ENCODE measurements at places on chromosomes 3 and 15. TPM values are rescaled to one million over a fixed set of nuclear protein-coding genes. Genes with fewer than 3 reads are reported as not detected.

- no peaks in the 10 kb centered on the region for H3K36me3 ChIP-seq
- no peak within 1 kb of the TSS for H3K27ac ChIP-seq
- DNase-seq = peak; percentile 21
- H3K27me3 ChIP-seq = no peaks in the 10 kb centered on the region
- H3K4me3 ChIP-seq = no peak within 1 kb of the TSS
- peaks cover 15% of the 10 kb centered on the region for H3K4me1 ChIP-seq
These were observed at the start of gene HYAL1 for GRCh38 chr3:50303013-50303815. Gene HYAL1, minus strand, starts transcription at chr3:50303574. Its CDS starts 618 bp downstream, at chr3:50302956.

The TMEM108 gene
- total RNA-seq = not detected

The CCR2 gene
- total RNA-seq = 70.8 TPM

GRCh38 chr3:12841970-12842328 lies 584 bp upstream of the RPL32 start:
- H3K27me3 ChIP-seq = peaks cover 2% of the 10 kb centered on the region
- peak overlapping the region; percentile 96 for H3K4me3 ChIP-seq
- peaks cover 43% of the 10 kb centered on the region for H3K4me1 ChIP-seq
- DNase-seq = no peak
- H3K36me3 ChIP-seq = peaks cover 42% of the 10 kb centered on the region

GRCh38 chr3:24119321-24119751 lies 174.2 kb downstream of the NR1D2 start:
- H3K27me3 ChIP-seq = peaks cover 3% of the 10 kb centered on the region
- no peak overlapping the region for H3K4me3 ChIP-seq
- no peaks in the 10 kb centered on the region for H3K36me3 ChIP-seq
- H3K4me1 ChIP-seq = no peaks in the 10 kb centered on the region
- H3K27ac ChIP-seq = no peak overlapping the region
- no peak for DNase-seq

GRCh38 chr3:110457508-110457907 lies 614.1 kb upstream of the NECTIN3 start:
- H3K36me3 ChIP-seq = no peaks in the 10 kb centered on the region
- no peak overlapping the region for H3K27ac ChIP-seq
- H3K4me1 ChIP-seq = no peaks in the 10 kb centered on the region

DNA sequence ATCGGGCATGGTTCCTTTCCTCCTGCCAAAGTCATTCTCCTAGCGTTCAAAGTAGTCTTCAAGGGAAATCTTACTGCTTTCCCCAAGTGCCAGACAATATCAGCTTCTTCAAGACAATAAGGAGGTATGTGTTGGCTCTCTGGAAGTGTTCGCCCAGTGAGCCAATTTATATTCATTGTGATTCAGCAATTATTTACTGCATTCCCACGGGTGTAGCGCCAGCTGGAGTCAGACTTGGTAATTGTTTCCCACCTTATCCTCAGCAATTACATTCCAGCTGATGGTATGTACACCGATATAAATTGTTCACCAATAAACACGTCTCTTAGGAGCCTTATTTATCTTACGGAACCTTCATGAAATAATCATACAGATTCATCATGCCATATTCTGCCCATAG lies 103.6 kb upstream of the CTNNB1 start:
- H3K27ac ChIP-seq = no peak overlapping the region
- no peaks in the 10 kb centered on the region for H3K36me3 ChIP-seq
- H3K4me3 ChIP-seq = no peak overlapping the region
- peaks cover 3% of the 10 kb centered on the region for H3K4me1 ChIP-seq

- DNase-seq = no peak
- H3K27ac ChIP-seq = no peak overlapping the region
- H3K4me1 ChIP-seq = peaks cover 4% of the 10 kb centered on the region
These were observed 9.4 kb upstream of the C15orf39 start for GRCh38 chr15:75192307-75192706.

The RARRES1 gene
- total RNA-seq = not detected

GRCh38 chr15:27219636-27220035 lies 248.7 kb downstream of the GABRG3 start:
- H3K27me3 ChIP-seq = no peaks in the 10 kb centered on the region
- H3K27ac ChIP-seq = no peak overlapping the region
- no peak overlapping the region for H3K4me3 ChIP-seq
- no peaks in the 10 kb centered on the region for H3K36me3 ChIP-seq

DNA sequence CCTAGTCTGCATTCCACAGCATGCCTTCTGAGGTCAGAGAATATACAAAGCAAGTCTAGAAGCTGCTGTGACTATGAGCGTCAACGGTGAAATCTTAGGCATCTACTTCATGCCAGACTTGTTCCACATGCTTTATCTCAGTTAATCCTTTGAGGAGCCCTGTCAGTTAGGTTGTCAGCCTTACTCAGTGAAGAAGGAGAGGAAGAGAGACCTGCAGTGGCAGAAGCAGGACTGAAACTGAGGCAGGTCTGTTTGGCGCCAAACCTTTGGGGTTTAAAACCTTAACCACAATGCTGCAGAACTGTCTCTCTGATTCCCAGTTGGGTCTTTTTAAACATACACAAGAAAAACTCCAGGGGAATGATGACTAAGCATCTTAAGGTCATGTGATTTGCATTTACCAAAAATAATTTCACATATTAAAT lies 139.0 kb upstream of the LIPC start:
- H3K4me1 ChIP-seq = peaks cover 25% of the 10 kb centered on the region
- no peak overlapping the region for H3K4me3 ChIP-seq
- peaks cover 10% of the 10 kb centered on the region for H3K36me3 ChIP-seq
- H3K27ac ChIP-seq = peak overlapping the region; percentile 23

The MITF gene
- not detected for total RNA-seq

GRCh38 chr3:160941885-160942494 lies 163.2 kb downstream of the B3GALNT1 start:
- no peaks in the 10 kb centered on the region for H3K4me1 ChIP-seq
- H3K27me3 ChIP-seq = peaks cover 3% of the 10 kb centered on the region
- H3K27ac ChIP-seq = no peak overlapping the region
- peak; percentile 83 for DNase-seq
- no peak overlapping the region for H3K4me3 ChIP-seq

GRCh38 chr3:59185591-59186369 lies 136.0 kb upstream of the CFAP20DC start:
- H3K36me3 ChIP-seq = no peaks in the 10 kb centered on the region
- no peaks in the 10 kb centered on the region for H3K4me1 ChIP-seq
- H3K4me3 ChIP-seq = no peak overlapping the region
- no peak overlapping the region for H3K27ac ChIP-seq

The KCNMB3 gene
- total RNA-seq = 1.2 TPM

The ARRDC4 gene
- total RNA-seq = 0.24 TPM

DNA sequence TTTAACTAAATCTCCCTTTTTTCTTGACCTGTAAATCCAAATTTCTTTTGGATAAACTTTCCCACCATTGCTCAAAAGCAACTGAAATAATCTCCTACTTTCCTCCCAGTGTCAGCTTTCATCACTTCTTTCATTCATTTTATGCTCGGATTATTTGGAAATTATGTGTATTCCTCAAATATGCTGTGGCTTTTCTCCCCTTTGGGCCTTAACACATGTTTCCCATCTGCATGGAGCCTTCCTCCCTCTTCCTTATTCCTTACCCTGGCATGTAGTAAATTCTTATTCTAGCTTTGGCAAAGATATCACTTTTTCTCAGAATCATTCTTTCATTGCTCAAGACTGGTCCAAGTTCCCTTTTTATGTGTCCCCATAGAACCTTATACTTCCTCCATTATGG lies 41.8 kb upstream of the TUSC7 start:
- H3K4me3 ChIP-seq = no peak overlapping the region
- DNase-seq = no peak
- H3K36me3 ChIP-seq = no peaks in the 10 kb centered on the region
- H3K27me3 ChIP-seq = no peaks in the 10 kb centered on the region
- H3K4me1 ChIP-seq = no peaks in the 10 kb centered on the region

The IL17RE gene
- 1.8 TPM for total RNA-seq

The INKA1 gene
- 2.2 TPM for total RNA-seq

GRCh38 chr3:194930377-194931204 lies 244.9 kb downstream of the FAM43A start:
- no peak overlapping the region for H3K27ac ChIP-seq
- H3K36me3 ChIP-seq = no peaks in the 10 kb centered on the region
- no peak for DNase-seq
- no peaks in the 10 kb centered on the region for H3K4me1 ChIP-seq
- no peaks in the 10 kb centered on the region for H3K27me3 ChIP-seq

GRCh38 chr3:54349231-54349652 lies 226.9 kb downstream of the CACNA2D3 start:
- no peaks in the 10 kb centered on the region for H3K4me1 ChIP-seq
- no peaks in the 10 kb centered on the region for H3K36me3 ChIP-seq
- no peaks in the 10 kb centered on the region for H3K27me3 ChIP-seq
- no peak overlapping the region for H3K27ac ChIP-seq

- no peak for DNase-seq
- H3K27me3 ChIP-seq = no peaks in the 10 kb centered on the region
- no peak overlapping the region for H3K27ac ChIP-seq
- H3K4me3 ChIP-seq = no peak overlapping the region
- peaks cover 7% of the 10 kb centered on the region for H3K4me1 ChIP-seq
- no peaks in the 10 kb centered on the region for H3K36me3 ChIP-seq
These were observed 92.8 kb downstream of the FRMD4B start for GRCh38 chr3:69292959-69293574.

The MESP1 gene
- 1.8 TPM for total RNA-seq
